ENCODE measurements at places on chromosomes 6 and 20. TPM values are rescaled to one million over a fixed set of nuclear protein-coding genes. Genes with fewer than 3 reads are reported as not detected.
A peak's percentile ranks its signal among the peaks of the same experiment; 100 is the strongest.

Gene GPR63
- 0.49 TPM for polyA plus RNA-seq

Gene NHSL1
- polyA plus RNA-seq = 0.99 TPM

Gene SLC26A8
- not detected for polyA plus RNA-seq

Gene PLCB1
- 1.0 TPM for polyA plus RNA-seq

GRCh38 chr6:142845143-142845571, 99.8 kb downstream of the HIVEP2 start:
- DNase-seq = no peak

GRCh38 chr6:140460267-140460666, 1085.8 kb upstream of the CITED2 start:
- no peak for DNase-seq

- DNase-seq = peak; percentile 37
These were observed 77.7 kb upstream of the OLIG3 start for GRCh38 chr6:137571854-137572253.

- DNase-seq = no peak
These were observed 69.0 kb downstream of the CEP57L1 start for GRCh38 chr6:109164331-109164730.

DNA sequence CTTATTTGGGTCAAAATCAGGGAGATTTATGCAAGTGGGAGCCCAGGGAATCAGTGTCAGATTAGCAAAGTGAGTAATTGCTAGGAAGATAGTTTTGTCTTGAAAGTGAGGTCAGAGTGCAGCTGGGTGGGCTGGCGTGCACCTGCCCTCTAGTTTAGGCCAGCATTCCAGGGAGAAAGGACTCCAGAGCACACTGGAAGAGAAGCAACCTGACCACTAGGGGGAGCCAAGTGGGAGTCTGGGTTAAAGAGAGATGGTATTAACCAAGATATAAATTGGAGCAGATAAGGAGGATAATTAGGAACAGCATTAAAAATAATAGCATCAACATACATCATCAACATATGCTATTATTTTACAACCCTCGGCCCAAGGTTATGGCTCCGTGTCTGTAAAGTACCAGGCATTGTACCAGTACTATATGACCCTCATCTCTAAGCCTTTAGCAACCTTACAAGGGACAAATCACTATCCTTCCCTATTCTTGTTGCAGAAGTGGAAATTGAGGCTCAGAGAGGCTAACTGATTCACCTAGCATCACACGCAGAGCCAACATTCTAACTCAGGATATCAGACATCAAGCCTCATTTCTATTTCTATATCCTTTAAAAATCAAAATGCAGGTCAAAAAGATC, 57.8 kb downstream of the SLC2A10 start:
- peak; percentile 61 for DNase-seq

DNA sequence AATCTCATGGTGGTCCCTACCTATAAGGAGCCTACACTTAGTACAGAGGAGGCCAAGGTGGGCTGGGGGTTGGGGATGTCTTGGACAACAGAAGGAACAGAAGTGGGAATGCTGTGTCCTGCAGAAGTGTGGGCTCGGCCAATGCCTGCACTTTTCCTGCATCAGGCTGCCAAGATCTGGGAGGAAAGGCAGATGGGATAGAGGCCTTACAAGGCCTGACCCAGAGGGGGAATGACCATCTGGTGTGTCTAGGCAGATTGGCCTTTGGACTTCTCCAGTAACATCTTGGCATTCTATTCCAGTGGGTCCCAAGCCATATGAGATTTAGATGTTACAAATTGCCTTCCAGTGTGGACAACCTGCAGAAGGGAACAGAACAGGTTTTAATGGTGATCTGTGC, 124.7 kb upstream of the GPR6 start:
- no peak for DNase-seq

GRCh38 chr6:166005944-166006899, 161.4 kb downstream of the TBXT start:
- DNase-seq = peak; percentile 93

Measured in A549 (cell line).